Activated CD4-positive, CD25-positive, alpha-beta regulatory T cell treated with anti-CD3 and anti-CD28 coated beads, Interleukin-2, amount 50 U/mL, for 24 hours (primary cell): ENCODE measurements at places on chromosomes 2 and 18.

- ATAC-seq, result no peak
These were observed 209.5 kb downstream of the LPIN1 start for GRCh38 chr2:11955884-11956291.

- ATAC-seq, result no peak
These were observed 95.7 kb upstream of the LINC00305 start for GRCh38 chr18:64244571-64244970.

GRCh38 chr2:96225016-96225533 is 16.4 kb upstream of the STARD7 start:
- ATAC-seq, result no peak

DNA sequence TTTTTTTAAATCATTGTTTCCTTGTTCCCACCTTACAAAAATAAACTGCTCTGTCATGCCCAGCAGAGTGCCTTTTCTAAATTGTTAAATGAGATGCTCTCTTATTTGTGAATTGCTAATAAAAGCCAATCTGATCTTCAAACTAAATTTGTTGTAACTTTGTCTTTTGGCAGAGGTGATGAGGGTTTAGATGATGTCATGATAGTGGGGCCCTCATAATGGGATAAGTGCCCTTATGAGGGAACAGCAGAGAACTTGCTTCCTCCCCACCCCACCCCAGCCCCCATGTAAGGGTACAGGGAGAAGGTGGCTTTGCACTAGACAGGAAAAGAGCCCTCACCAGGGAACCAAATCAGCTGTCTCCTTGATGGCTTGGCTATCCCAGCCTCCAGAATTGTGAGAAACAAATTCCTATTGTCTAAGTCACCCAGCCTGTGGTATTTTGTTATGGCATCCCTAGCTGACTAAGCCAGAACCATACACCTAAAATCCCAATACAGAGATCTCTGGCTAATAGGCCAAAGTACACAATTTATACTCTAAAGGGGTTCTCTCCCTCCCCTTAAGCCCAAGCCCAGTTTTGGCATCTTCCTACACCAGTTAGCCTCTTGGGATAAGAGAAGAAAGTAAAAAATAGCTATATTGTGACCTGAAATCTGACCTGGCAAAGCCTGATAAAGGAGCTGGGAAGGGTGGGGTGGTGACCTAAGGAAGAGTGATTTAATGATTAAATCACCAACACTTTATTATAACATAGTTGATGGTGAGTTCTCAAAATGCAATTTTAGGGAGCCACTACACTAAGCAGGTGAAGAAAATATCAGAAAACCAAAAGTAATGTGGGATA is 40.3 kb upstream of the HNRNPA3 start:
- no peak for ATAC-seq
